Stimulated activated naive B cell treated with anti-CD40 and anti-IgM and Interleukin-4, amounts not matched to agents 10 μg/mL and 1 μg/mL and 100 μg/mL, for 72 hours (primary cell): ENCODE measurements at places on chromosomes 1 and 21.

- no peak for DNase-seq
Measured at GRCh38 chr1:244732851-244733450, 80.0 kb downstream of the DESI2 start.

DNA sequence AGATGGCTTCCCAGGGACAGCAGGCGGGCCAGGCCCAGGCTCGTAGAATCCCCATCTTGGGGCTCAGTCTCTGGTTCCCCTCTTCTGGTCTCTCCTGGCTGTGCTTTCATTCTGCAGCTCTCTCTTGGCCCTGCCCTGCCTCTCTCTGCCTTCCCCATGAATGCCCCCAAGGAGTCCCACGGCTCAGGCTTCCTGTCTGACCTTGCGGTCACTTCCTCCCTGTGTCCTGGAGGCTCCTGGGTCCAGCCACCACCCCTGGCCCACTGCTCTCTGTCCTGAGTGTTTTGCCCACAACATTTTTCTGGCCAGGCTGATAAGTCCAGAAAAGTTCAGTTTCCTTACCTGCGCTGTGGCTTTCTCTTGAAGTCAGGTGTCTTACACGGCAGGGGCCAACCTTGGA is 29.1 kb downstream of the PIGP start:
- DNase-seq: no peak

DNA sequence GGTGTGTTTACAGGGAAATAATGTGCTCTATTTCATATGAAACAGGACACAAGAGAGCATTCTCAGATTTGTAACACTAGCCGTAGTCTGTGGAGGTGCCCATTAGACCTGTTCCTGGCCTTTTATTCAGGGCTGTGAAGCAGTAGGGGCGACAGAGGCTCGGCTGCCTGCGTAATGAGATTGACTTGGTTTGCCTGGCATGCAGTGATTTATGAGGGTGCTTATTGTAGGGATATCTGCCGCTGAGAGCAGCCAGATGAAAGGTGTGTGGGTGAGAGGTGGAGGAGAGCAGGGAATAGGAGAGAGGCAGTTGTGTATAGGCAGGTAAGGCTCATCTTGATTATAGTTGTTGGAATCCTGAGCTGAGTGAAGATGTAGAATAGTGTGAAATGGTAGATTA is 51.3 kb downstream of the DNAJC6 start:
- DNase-seq: no peak

DNA sequence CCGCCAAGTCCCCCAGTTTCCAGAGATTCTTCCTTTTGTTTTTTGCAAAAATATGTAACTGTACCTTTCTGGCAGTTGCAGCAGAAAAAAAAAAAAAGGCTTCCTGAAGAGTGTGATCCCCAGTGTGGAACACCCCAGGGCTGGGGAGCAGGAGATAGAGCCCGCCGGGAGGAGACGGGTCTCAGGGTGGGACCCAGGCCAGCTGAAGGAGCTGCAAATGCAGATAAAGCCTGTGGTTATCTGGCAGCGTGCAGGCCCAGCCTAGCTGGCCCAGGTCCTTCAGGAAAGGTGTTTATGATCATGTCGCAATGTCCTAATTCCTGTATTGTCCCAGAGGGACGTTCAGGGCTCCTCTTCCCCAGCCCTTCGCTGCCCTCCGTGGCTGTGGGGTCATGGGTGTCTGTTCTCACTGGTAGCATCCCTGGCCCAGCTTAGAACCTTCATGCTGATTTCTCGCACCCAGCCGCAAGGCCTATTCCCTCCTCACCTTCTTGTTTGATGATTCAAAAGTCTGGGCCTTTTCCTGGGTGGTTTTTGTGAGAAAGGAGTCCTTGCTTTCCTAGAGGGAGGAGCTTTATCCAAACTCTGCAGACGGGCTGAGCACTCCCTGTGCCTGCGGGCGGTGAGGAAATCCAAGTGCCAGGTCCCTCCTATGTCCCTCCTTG is 26.2 kb downstream of the RNF187 start:
- no peak for DNase-seq

DNA sequence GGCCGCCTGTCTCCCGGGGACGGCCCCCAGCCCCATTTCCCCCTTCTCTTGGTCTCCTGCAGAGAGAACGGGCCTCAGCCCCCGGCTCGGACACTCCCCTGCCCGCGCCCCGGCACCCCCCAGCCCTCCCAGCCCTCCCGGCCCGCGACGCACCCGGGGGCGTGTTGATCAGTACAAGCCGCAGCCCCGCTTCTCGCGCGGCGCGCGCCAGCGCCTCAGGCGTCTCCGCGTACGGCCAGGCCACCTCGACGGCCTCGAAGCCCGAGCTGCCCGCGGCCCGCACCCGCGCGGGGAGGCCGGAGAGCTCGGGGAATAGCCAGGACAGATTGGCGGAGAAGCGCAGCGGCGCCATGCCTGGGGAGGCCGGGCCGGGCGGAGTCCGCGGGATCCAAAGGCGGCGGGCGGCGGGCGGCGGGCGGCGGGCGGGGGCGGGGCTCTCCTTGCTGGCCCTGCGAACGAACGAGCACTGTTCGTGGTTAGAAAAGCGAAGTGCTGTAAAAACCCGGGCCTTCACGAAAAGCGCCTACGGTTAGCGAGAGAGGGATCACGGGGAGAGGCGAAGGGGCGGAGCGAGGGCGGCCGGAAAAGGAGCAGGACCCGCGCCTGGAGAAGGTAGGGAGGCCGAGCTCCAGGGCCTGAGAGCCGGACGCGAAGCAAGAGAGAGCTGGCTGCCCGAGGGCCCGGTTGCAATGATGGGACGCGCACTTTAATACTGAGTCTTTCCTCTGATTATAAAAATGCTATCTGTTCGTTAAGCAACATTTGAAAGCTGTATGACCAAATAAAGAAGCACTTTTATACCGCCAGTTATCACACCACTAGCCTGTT is at the start of gene HYI:
Gene HYI (minus strand): TSS at position 490 of the 828 bp plus-strand sequence. CDS start 138 bp downstream, at position 352.
- peak; percentile 59 for DNase-seq

DNA sequence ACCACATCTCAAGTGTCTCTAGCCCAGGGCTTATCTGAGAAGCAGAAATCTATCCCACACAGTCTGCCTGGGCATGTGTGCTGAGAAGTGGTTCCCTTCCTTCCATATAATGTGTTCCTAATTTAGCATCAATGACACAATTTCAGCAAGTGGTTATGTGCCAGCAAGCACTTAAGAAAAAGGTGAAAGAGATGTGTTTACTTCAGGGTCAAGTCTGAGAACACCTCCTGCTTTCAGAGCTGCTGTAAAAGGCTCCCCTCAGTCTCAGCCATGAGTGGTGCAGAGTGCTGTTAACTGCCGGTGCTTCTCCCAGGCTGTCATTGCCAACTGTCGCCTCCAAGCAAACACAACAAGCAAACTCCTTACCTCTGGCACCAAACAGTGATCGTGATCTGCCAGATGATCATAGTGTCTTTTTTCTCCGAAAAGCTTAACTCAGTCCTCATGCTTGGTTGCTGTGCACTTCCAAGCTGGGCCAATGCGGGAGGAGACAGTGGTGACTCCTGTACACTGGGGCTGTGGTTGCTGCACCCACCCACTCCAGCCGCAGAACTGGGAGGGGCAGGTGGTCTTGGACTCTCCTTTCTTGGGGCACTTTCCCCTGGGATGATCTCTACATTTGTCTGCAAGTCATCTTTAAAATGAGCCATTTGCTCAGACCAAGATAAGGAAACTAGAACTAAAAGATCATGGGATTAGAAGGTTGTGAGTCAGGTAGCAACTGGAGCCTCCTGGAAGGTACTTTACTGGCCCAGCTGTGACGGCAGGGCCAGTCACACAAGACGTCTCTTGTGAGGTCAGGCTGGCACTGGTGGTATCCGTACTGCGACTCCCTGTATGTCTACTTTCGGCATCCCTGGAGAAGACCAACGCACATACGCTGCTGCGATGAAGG is 32.4 kb downstream of the ATP1A1 start:
- DNase-seq: no peak

- DNase-seq: no peak
Measured at GRCh38 chr1:175543447-175543846, 199.9 kb downstream of the TNR start.

- DNase-seq: no peak
Measured at GRCh38 chr1:183159960-183160359, 26.1 kb upstream of the LAMC2 start.

DNA sequence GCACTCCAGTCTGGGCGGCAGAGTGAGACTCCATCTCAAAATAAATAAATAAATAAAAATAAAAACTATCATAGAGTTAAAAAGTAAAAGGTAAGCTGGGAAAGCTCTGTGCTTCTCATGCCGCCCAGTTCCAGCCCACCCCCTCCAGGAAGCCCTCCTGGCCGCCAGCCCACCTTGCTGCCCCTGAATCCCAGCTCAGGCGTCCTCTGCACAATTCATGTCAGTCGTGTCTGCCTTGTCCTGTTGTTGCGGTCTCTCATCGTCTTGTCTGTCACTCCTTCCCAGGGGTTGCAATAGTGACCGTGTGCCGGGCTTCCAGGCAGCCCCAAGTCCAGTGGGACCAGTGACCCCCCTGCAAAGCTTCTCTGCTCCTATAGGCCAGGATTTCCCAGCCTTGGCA is 44.1 kb downstream of the RSPH1 start:
- DNase-seq: no peak

GRCh38 chr1:172136925-172137324 is 283.6 kb upstream of the C1orf105 start:
- no peak for DNase-seq

- DNase-seq: no peak
Measured at GRCh38 chr1:46535063-46535462, 16.4 kb downstream of the KNCN start.

DNA sequence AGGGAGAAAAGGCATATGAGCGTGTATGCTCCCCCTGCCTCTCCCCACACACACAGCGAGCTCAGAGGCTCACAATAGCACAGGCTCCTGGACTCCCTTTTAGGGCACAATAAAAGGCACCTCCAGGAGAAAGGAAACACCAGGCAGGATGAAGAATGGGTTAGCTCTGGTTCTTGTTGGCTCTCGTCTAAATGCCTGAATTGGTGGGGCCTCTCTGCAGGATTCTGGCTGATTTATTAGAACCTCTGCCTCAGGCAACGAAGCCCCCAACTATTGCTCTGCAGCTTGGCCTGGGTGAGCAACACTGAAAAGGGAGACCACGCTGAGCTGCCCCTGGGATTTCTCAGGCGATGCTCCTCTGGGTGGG is 590.9 kb upstream of the PLXNA2 start:
- DNase-seq: no peak

- no peak for DNase-seq
Measured at GRCh38 chr1:243345205-243345604, 89.4 kb downstream of the SDCCAG8 start.

DNA sequence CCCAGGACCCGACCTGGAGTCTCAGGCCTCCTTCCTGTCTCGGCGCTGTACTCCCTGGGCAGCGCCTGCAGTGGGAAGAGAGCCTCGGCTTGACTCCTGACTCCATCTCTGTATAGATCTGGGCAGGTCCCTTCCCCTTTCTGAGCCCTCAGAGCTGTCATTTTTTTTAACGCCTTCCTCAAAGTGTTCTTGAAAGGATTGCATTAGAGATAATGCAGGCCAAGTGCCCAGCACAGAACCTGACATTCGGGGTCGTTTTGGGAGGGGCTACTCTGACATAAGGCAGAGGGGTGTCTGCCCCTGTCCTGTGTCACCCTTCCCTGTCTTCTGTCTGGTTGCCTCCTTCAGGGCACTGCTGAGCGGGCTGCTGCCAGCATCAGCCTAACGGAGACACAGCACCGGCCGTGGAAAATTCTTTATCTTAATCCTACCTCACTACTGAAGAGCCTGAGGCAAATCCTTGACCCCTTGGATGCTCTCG is 271.6 kb downstream of the TRABD2B start:
- DNase-seq: no peak

GRCh38 chr1:63274371-63274770 is 48.0 kb upstream of the FOXD3 start:
- no peak for DNase-seq

DNA sequence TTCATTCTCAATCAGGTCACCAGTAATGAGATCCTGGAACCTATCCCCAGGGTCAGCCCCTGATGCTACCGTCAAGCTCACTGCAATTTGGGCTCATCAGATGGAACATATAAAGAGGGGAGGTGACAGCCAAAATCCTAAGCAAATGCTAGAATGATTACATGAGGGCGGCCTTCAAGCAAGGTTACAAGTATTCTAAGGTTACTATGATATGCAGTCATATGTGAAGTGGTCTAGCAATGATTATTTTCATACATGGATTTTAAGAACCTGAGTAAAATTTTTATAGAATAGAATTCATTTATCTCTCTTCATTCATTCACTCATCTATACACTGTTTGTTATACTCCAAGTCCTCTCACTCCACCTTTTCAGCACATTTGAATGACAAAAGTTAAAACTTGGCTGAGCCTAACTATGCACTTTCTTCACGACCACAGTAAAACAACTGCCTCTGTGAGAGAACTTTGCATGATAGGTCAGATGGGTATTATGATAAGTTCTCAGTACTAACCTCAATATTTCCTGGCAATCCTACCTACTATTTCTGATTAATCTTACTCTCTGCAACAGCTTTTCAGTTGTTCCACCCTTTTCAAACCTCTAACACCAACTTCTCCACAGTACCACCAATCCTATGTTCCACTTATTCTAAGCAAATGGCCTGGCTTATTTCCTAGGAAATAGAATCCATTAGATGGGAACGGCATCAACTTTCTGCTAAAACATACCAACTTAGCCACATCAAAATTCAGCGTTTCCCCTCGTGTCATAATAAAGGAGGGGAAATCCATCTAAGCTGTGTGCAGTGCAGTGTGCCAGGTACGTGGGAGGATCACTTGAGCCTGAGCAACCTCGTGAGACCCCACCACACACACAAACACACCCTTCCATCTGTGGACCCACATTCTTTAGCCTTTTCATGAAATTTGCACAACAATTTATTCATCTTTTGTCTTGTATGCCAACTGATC is 32.0 kb downstream of the LHX9 start:
- no peak for DNase-seq

DNA sequence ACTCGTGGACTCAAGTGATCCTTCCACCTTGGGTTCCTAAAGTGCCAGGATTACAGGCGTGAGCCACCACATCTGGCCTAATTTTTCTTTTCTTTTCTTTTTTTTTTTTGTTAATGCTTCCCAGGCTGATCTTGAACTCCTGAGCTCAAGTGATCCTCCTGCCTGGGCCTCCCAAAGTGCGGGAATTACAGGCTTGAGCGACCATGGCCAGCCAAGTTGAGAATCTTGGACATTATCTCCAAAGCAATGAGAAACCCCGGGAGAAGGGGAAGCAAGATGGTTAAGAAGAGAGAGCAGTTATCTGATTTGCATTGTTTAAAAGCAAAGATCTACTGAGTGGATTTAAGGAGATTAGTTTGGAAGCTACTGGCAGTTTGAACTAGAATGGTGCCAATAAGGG is 9.1 kb downstream of the HIPK1 start:
- DNase-seq: no peak
